ENCODE measurements at places on chromosomes 5 and 9. TPM values are rescaled to one million over a fixed set of nuclear protein-coding genes. Genes with fewer than 3 reads are reported as not detected.
A peak's percentile ranks its signal among the peaks of the same experiment; 100 is the strongest.

- H3K4me1 ChIP-seq: no peaks in the 10 kb centered on the region
- H3K4me3 ChIP-seq: no peak overlapping the region
- no peak for DNase-seq
- H3K27me3 ChIP-seq: peaks cover under 1% of the 10 kb centered on the region
These were observed 138.6 kb downstream of the ERCC6L2 start for GRCh38 chr9:96014078-96014477.

DNA sequence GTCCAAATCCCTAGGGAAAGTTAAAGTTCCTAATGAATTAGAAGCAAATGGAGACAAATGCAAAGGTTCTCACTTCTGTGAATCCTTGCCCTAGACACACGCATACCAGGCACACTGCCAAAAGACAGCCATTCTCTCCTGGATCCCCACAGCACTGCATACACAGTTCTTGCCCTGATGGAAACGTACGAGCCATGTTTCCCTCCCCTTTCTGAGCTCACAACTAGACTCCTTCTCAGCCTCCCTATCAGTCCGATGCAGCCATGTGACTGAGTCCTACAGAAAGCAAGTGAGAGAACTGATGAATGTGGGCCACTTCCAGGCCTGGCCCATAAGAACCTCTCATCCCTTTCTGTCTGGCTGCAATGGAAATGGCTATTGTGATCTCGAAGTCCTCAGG, 92.0 kb downstream of the ZNF608 start:
- no peak overlapping the region for H3K27ac ChIP-seq
- H3K4me1 ChIP-seq: peaks cover 83% of the 10 kb centered on the region
- no peak overlapping the region for H3K4me3 ChIP-seq
- no peak for DNase-seq

GRCh38 chr5:136979131-136979530, 520.0 kb downstream of the SPOCK1 start:
- no peaks in the 10 kb centered on the region for H3K27me3 ChIP-seq
- DNase-seq: no peak
- H3K36me3 ChIP-seq: no peaks in the 10 kb centered on the region
- no peak overlapping the region for H3K4me3 ChIP-seq

DNA sequence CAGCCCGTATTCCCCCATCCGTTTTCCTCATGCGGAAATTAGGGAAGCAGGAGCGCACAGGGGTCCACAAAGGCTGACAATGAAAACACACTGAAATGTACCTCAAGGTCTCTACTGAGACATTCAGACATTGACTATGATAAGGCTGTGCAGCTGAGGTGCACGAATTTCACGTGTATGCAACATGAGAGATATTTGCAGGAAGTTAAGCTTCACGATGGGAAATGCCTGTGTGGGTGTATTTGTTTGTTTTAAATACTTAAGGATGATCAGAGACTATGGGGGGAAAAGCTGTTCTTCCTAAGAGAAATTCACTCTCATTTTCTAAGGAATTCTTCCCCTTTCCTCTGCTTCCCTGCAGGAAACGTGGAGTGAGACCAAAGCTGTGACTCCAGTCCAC, 2.6 kb upstream of the SPATA31E1 start:
- H3K27me3 ChIP-seq: no peaks in the 10 kb centered on the region
- no peak overlapping the region for H3K4me3 ChIP-seq
- H3K4me1 ChIP-seq: no peaks in the 10 kb centered on the region
- H3K36me3 ChIP-seq: no peaks in the 10 kb centered on the region
- H3K27ac ChIP-seq: no peak overlapping the region

- no peak for DNase-seq
- H3K27me3 ChIP-seq: no peaks in the 10 kb centered on the region
- no peaks in the 10 kb centered on the region for H3K4me1 ChIP-seq
- no peaks in the 10 kb centered on the region for H3K36me3 ChIP-seq
- no peak overlapping the region for H3K4me3 ChIP-seq
These were observed 323.3 kb upstream of the SLC30A5 start for GRCh38 chr5:68770551-68770950.

- no peaks in the 10 kb centered on the region for H3K4me1 ChIP-seq
- H3K4me3 ChIP-seq: no peak overlapping the region
- no peak overlapping the region for H3K27ac ChIP-seq
- no peak for DNase-seq
These were observed 68.4 kb upstream of the SMARCA2 start for GRCh38 chr9:1946526-1947283.

The PIP5KL1 gene
- total RNA-seq: 3.8 TPM

- no peak for DNase-seq
- no peaks in the 10 kb centered on the region for H3K4me1 ChIP-seq
- H3K27ac ChIP-seq: no peak overlapping the region
- H3K36me3 ChIP-seq: no peaks in the 10 kb centered on the region
- no peak overlapping the region for H3K4me3 ChIP-seq
These were observed 883.7 kb downstream of the PTPRD start for GRCh38 chr9:9729082-9729481.

DNA sequence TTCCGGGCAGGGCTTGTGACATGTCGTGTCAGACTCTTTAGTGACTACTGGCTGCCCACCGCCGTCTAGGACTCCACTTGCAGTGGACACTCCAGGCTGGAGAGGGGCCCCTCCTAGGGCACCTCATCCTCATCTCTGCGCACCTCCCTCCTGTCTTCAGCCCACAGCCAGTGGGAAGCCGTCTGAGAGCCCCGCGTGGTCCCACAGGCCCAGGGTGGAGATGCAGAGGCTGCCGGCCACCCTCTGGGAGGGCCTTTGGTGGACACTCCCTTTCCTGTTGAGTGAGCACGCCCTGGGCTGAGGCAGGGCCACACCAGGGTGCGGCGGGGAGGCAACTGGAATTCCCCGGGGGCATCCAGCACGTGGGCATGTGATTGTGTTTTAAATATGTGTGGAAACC, 80.5 kb downstream of the IRX2 start:
- no peaks in the 10 kb centered on the region for H3K27me3 ChIP-seq
- H3K4me1 ChIP-seq: no peaks in the 10 kb centered on the region
- H3K4me3 ChIP-seq: no peak overlapping the region
- no peak overlapping the region for H3K27ac ChIP-seq
- DNase-seq: no peak

The COL23A1 gene
- total RNA-seq: 1.6 TPM

The TXNDC8 gene
- not detected for total RNA-seq

The MLANA gene
- total RNA-seq: not detected

The MAP1B gene
- total RNA-seq: 62.6 TPM

DNA sequence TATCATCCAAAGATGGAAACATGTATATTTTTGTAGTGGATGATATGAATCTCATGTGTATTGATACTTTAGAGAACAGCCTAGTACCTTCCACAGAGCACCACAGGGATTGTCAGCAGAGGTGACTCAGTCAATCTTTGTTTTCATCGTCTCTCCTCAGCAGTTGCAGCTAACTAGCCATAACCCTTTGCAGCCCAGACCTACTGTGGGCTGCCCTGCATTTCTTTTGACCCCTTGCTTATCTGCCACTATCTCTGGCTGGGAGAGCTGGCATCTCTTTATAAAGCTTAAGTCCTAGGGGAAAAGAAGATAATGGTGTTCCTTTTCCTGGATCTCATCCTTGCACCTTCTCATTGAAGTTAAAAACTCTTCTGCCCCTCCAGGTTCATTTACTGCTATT, 28.7 kb downstream of the HMGCR start:
- H3K4me3 ChIP-seq: no peak overlapping the region
- no peaks in the 10 kb centered on the region for H3K27me3 ChIP-seq
- no peak for DNase-seq
- H3K4me1 ChIP-seq: no peaks in the 10 kb centered on the region

The FGF1 gene
- 1.2 TPM for total RNA-seq

DNA sequence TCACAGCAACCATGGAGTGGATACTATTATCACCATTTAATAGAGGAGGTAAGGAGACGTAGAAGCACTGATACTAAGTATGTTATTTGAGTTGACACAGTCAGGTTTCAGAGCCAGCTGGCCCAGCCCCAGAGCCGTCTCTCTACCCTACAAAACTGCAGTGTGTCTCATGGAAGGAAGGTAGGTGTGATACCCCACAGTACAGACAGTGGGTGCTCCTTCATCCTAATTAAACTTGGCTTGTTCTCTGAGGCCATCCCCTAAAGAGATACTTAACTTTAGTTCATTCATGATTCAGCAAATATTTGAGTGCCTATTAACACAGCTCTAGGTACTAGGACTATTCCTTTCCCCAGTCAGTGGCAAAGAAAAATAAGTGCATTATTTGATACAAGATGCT, 22.6 kb downstream of the PIP5K1B start:
- H3K4me1 ChIP-seq: no peaks in the 10 kb centered on the region
- no peak for DNase-seq
- H3K4me3 ChIP-seq: no peak overlapping the region
- H3K27me3 ChIP-seq: no peaks in the 10 kb centered on the region
- H3K27ac ChIP-seq: no peak overlapping the region
- H3K36me3 ChIP-seq: no peaks in the 10 kb centered on the region

GRCh38 chr5:122264610-122265009, 47.4 kb upstream of the SNCAIP start:
- no peaks in the 10 kb centered on the region for H3K4me1 ChIP-seq
- no peak overlapping the region for H3K4me3 ChIP-seq
- DNase-seq: no peak
- H3K27me3 ChIP-seq: no peaks in the 10 kb centered on the region

DNA sequence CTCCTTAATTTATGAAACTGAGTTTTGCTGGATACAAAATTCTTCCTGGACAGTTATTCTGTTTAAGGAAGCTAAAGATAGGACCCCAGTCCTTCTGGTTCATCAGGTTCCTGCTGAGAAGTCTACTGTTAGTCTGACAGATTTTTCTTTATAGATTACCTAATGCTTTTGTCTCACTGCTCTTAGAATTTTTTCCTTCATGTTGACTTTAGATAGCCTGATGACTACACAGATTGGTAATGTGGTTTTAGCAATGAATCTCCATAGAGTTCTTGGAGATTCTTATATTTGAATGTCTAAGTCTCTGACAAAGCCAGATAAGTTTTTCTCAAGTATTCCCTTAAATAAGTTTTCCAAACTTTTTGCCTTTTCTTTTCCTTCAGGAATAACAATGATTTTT, 419.7 kb downstream of the CDH10 start:
- no peaks in the 10 kb centered on the region for H3K27me3 ChIP-seq
- H3K4me3 ChIP-seq: no peak overlapping the region
- no peaks in the 10 kb centered on the region for H3K4me1 ChIP-seq
- H3K27ac ChIP-seq: no peak overlapping the region

GRCh38 chr5:76682387-76682786, 33.5 kb upstream of the F2R start:
- peaks cover 14% of the 10 kb centered on the region for H3K36me3 ChIP-seq
- no peaks in the 10 kb centered on the region for H3K4me1 ChIP-seq
- H3K27ac ChIP-seq: no peak overlapping the region
- H3K4me3 ChIP-seq: no peak overlapping the region

GRCh38 chr5:175306381-175306780, 137.6 kb downstream of the DRD1 start:
- no peaks in the 10 kb centered on the region for H3K27me3 ChIP-seq
- no peak overlapping the region for H3K27ac ChIP-seq
- no peak overlapping the region for H3K4me3 ChIP-seq
- DNase-seq: no peak

DNA sequence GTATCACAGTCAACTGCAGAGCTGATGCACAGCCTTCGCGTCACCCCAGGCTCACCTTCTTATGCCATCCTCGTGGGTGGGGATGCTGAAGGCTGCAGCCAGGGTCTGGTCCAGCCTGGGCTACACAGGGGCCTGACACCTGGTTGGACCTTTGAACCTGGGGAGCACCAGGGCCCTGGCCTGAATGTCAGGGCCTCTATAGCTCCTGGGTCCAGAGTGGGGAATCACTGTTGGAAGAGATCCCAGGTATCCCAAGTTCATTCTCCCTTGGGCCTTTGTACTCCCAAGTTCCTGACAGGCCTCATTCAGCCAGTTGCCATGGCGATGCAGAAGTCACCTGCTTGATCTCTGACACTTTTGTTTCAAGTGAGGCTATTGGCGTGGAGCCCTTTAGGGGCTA, 43.8 kb downstream of the ZNF618 start:
- no peak overlapping the region for H3K4me3 ChIP-seq
- no peaks in the 10 kb centered on the region for H3K4me1 ChIP-seq
- H3K27ac ChIP-seq: no peak overlapping the region
- no peaks in the 10 kb centered on the region for H3K36me3 ChIP-seq
- DNase-seq: no peak

GRCh38 chr9:107211284-107211923, 71.7 kb upstream of the RAD23B start:
- H3K27me3 ChIP-seq: no peaks in the 10 kb centered on the region
- H3K4me1 ChIP-seq: no peaks in the 10 kb centered on the region
- no peaks in the 10 kb centered on the region for H3K36me3 ChIP-seq

DNA sequence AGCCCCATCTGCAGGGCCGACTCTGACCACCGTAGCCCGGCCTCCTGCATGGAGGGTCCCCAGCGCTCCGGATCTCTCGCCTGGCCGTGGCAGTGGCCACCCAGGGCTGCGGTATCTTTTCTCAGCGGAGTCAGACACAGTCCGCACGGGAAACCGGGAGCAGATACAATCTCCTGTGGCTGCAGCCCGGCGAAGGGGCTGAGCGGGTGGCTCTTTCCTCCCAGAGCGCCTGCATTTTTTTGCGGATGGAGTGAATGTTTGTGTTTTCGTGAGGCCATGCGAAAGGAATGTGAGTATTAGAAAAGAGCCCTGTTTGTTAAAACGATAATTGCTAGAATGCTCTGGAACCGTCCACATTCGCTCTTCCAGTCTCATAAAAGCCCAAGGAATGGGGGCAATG, 53.4 kb upstream of the PTCH1 start:
- peaks cover 49% of the 10 kb centered on the region for H3K27me3 ChIP-seq
- H3K36me3 ChIP-seq: no peaks in the 10 kb centered on the region
- no peaks in the 10 kb centered on the region for H3K4me1 ChIP-seq
- H3K27ac ChIP-seq: no peak overlapping the region
- peak; percentile 53 for DNase-seq
- H3K4me3 ChIP-seq: no peak overlapping the region

- no peak overlapping the region for H3K4me3 ChIP-seq
- DNase-seq: peak; percentile 49
- no peaks in the 10 kb centered on the region for H3K36me3 ChIP-seq
- no peaks in the 10 kb centered on the region for H3K4me1 ChIP-seq
- no peak overlapping the region for H3K27ac ChIP-seq
- H3K27me3 ChIP-seq: peaks cover 15% of the 10 kb centered on the region
These were observed 839 bp downstream of the GABRG2 start for GRCh38 chr5:162068412-162068811.

DNA sequence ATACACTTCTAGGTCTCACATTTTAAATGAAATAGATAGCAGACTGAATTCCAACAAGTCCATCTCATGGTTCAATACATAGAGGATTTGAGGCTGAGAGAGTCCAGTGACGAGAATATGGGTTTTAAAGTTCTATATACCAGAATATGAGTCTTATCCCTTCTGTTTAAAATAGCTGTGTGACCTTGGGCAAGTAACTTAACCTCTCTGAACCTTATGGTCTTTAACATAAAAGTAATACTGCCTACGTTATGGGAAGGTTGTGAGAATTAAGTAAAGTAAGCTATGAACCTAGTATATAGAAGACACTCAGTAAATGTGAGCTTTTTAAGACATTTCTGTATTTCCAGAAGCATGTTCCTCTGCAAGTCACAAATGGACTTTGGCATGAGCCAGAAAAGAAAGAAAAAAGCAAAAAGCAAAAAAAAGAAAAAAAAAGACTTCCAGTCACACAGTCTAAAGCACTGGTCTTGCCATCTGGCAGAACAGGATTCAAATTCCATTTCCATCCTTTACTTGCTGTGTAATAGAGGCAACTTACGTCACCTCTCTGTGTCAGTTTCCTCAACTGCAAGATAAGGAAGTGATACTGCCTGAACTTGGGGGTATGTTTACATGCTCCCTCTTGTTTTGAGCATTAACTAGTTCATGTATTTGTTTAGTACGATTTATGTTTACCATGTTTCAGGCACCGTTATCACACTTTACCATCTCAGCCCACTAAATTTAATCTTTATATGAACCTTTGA, 248.2 kb downstream of the TRIM32 start:
- H3K27me3 ChIP-seq: no peaks in the 10 kb centered on the region
- H3K4me1 ChIP-seq: no peaks in the 10 kb centered on the region
- H3K36me3 ChIP-seq: no peaks in the 10 kb centered on the region
- DNase-seq: no peak
- H3K27ac ChIP-seq: no peak overlapping the region

Data from left lung (tissue), 14 donors.